ENCODE measurements at places on chromosomes 11 and 22.

GRCh38 chr22:19568337-19569275, 44.4 kb upstream of the CLDN5 start:
- DNase-seq: no peak

DNA sequence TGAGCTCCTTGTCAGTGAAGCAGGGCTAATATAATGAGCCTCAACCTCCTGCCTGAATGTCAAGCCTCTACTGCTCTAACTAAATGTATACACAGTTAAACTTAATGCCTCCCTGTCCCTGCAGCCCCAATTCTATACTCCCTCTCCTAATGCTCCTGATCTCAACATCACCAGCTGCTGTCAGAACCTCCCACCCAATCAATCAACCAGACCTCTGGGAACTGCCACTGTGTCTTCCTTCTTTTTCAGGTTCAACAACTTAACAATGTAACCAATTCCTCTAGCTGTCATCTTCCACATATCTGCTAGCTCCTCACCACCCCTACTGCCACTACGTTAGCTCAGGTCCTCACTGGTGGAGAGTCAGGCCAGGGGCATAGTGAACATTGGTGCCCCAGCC, 339.8 kb upstream of the NARS2 start:
- no peak for DNase-seq

DNA sequence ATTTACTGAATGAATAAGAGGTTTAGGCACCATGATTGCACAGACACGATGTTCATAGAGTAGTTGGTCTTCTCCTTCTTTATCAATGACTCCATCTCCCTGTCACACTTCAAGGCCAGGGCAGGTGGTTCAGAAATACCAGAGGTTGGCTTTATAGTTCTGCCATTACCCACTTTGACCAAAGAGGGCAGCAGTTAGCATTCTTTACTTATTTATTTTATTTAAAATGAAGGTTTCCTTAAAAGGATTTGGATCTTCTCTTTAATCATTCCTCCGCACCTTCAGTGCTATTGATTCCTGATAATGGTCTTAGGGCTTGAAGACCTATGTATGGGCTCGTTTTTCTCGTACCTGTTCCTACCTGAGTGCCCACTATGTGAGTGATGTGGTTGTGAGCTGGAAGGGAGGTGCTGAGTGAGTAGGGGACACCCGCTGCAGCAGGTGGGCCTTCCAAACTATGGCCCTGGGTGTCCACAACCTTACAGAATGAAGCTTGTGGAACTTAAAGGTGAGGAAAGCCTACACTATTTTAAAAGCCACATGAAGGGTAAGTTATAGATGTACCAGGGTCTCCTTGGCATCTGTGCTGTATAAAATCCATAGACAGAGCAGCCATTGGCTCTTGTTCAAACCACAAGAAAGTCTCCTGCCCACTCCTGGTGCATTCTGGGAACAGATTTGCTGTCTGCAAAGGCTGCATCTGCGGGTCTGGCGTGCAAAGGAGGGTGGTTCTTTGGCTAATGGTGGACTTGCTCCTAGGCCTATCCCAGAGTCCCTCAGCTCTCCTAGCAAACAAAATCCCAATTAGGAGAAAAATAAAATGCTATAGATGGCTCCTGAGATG, 35.0 kb downstream of the TIMP3 start:
- no peak for DNase-seq

DNA sequence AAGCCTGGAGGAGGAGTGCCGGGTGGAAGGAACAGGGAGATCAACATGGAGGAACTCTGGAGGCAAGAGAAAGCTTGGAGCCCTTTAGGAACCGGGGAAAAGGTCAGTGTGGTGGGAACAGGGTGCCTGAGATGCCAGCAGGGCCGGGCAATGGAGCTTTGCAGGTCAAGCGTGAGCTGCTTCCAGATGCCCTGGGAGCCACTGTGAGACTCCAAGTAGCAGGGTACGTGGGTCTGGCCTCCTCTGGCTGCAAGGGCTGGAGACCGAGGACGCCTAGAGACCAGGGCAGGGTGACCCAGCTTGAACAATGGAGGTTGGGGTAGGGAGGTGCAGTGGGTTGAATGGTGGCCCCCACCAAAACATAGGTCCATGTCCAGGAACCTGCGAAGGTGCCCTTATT, 15.6 kb upstream of the EMID1 start:
- DNase-seq: no peak

DNA sequence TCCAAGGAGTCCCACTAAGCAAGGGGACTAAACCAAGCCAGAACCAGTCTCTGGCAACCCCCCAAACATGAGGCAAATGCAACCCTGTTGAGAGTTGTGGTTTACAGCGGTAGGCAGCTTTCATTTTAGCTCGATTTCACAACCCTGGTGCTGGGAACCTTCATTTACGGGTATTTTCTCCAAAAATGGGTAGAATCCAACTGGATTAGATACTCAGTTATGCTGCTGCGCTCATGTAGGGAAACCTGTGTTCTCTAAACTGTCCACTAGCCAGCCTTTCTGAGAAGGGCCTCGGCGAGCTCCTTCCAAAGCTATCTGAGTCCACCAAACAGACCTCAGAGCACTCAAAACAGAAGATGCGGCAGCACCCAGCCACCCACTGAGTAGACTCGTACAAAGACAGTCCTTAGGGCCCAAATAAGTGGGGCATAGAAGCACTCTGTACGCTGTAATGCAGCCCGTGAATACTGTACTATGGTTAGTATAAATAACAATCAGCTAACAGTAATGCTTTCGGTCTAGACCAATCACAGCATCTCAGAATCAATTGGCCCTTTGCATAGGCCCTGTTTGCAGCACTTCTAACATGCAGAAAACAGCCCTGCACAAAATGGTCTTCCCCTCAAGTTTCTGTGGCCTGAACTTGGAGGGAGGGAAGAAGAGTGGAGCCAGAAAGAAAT, 104.7 kb downstream of the ETS1 start:
- DNase-seq: no peak

DNA sequence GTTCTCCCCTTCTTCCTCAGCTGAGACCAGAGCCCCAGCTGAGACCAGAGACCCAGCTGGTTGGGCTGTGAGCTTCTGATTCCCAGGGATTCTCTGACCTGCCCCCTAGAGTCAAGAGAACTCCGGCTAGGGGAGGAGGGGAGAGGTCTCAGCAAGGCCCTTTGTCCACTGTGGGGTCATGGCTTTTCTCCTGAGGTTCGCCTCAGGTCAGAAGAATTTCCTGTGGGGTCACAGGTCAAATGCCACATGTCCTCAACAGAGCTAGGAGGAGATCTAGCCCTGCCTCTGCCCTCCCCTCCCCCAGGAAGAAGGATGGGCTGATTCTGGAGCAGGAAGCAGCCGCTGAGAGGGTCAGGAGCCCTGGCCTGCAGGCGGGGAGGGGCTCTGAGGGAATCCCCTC, 23.7 kb downstream of the HTR3A start:
- DNase-seq: no peak

GRCh38 chr22:42091455-42091782, 847 bp upstream of the NDUFA6 start:
- no peak for DNase-seq

DNA sequence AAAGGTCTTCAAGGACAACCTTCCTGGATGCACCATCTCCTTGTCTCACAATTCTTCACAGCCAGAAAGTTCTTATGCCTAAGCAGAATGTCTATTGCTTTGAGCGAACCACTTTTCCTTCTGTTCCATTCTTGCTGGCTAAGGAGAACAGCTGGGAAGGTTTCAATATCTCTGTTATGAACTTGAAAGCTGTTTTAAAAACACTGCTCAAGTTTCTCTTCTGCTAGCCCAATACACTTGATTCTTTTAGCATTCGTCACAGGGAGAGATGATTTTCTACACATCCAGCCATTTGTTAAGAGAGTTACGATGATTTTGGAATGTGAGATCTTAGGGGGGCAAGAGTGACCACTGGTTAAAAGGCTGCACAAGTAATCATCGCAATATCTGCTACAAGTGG, 249.3 kb downstream of the KIRREL3 start:
- DNase-seq: no peak

DNA sequence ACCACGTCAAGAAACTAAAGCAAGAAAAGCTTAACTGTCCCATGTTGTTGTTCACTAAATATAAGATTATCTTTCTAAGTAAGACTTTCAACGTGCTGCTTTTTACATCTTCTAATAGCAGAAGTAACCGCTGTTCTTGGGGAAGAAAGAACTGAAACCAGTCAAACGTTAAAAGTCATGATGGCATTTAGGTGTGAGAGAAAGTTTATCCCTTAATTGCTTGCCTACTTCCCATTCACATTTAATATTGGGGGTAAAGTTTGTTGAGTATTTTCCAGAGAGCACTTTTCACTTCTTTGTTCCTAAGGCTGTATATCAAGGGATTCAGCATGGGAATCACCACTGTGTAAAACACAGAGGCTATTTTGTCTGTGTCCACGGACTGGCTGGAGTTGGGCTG, 970 bp downstream of the OR5B21 start:
- DNase-seq: no peak

DNA sequence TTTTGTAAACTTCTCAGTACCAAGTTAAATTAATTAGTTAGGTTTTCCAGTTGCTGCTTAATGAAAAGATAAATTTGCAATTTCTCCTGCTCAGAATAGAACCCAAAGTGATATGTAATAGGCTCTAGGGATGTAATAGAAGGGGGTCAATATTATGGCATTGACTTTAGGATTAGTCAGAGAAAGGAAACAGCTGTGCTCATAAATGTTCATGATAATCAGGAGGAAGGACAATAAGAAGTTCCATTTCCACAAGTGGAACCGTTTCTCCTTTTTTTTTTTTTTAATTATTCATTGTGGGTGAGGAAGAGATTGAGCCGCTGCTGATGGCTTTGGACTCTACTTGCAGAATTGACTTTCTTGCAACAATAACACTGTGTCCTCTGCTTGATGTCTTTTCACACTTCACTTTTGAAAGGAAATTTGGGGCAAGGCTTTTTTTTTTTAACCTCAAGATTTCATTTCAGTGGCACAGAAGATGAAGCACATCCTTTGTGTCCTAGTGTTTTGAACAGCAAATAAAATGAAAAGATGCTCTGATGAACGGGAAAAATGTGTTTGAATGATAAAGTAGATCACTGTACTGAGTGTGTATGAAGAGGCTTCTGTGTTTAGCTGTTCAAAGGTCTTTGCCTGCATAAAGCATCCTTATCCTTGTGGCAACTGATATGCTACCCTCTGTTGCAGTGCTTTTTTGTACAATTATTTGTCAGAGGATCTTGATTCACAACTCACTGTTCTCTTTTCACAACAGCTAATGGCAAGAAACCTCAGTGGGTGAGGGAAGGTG, 62.4 kb downstream of the GAS2 start:
- DNase-seq: no peak

GRCh38 chr11:125559888-125560287, 9.4 kb upstream of the EI24 start:
- DNase-seq: no peak

GRCh38 chr11:59175091-59175501, 3.2 kb downstream of the DTX4 start:
- DNase-seq: no peak

DNA sequence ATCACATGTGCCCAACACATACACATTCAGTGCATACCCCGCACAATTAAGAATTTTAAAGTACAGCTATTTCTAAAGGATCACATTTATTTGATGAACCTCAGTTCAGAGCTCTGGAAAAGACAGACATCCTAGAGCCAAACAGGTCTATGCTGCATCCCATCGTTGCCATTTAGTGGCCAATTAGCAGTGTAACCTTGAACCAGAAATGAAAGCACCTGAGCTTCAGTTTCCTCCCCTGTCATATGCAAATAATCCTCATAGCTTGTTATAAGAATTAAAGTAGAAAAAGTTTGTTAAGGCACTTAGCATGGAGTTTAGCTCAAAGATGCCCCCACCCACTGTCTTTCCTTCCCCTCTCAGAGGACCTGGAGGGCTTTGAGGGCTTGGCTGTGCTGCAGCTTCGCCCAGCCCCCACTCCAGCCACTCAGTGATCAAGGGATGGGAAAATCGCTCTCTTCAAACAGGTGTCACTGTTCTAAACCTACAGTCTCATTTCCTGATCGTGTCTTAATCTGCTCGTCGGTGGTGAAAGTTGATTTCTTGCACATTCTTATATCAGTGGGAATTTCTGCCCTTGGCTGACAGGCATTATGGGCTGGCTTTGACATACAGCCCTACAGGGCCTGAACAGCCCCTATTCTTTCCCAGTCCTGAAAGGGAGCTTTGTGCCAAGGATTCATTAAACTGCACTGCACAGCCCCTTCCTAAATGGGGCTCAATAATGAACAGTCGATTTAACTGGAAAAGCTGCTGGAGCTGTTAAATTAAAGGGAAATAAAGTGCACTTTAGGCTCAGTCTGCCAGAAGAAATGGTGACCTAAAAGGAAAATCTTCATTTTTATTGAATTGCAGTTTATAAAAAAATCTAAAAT, 23.3 kb upstream of the FAM181B start:
- no peak for DNase-seq

- DNase-seq: no peak
These were observed 319.5 kb downstream of the TENM4 start for GRCh38 chr11:79121351-79121750.

DNA sequence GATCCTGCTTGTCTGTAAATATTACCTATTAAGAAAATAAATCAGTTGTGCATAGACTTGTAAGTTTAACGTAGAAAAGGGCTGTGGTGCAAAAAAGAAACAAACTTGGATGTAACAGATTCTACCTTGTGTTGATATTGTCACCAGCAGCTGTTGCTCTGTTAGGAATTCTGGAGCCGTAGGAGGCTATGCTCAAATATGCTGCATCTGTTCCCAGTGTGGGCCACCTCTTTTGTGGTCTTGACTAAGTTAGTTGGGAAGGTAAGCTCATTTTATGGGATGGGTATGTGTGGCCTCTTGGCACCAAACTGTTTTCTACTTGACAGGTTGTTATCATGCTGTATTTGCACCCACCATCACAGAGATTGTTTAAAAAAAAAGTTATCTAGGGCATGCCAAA, 29.4 kb upstream of the RAG2 start:
- no peak for DNase-seq

- no peak for DNase-seq
These were observed 1411.9 kb upstream of the RAG2 start for GRCh38 chr11:38009932-38010331.

DNA sequence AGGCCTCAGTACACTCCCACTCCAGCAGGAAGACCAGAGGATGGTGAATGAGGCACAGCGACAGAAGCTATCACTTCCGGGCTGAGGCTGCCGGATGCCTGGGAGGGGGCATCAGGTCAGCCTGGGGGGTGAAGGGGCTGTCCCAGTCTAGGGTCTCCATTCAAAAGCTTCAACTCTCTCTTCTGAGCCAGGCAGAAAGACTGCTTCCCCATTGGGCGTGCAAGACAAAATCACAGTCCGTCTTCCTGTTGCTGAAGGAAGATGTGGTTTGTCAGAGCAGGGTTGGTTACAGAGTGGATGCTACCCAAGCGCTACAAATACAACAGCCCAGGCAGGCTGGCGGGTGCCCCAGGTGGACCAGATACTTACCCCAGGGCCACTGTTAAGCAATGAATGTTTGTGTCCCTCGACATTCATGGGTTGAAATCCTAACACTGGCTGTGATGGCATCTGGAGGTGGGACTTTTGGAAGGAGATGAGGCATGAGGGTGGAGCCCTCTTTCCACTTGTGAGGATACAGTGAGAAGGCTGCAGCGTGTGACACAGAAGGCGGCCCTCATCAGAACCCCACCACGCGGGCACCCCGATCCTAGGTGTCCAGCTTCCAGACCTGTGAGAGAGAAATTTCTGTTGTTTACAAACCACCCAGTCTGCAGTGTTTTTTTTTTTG, 12.0 kb downstream of the UPK3A start:
- no peak for DNase-seq

All from left renal cortex interstitium (tissue), 4 donors.